Panc1 (cell line): ENCODE measurements at places on chromosomes 5 and 9.

GRCh38 chr5:111618623-111619271 is 106.4 kb upstream of the STARD4 start:
- no peak for DNase-seq

DNA sequence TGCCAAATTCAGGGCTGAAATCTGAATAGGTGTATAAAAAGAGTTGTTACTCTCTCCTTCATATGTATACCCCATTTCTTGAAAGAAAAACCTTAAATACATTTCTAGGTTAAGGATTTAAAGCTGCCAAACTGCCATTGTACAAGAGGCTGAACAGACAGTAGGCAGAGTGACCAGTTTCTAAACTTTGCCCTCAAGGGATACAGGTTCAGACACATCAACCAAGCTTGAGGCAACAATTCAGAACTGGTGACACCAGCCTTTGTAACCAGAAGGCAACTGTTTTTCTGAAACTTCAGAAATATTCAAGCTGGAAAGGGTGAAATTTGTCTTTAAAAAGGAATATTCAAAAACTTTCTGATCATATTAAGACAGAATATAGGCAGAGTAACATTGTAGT is 47.5 kb downstream of the FAM114A2 start:
- no peak for DNase-seq

DNA sequence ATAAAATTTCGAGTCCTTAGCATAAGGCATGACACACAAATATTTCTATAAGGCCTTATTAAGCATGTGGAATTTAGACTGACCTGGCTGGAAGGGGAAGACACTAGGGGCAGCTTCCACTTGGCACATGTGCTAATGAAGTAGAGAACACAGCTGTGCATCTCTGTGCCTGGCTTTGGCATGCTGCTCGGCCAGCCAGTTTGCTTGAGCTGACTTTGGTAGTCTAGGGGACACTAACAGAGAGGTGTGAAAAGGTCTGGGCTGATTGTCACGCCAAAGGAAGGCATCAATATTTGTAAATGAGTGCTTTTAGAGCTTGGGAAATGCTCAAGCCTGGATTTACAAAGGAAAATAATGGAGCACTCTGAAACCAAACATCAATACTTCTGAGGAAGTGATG is 723.7 kb downstream of the PRELID2 start:
- no peak for DNase-seq

DNA sequence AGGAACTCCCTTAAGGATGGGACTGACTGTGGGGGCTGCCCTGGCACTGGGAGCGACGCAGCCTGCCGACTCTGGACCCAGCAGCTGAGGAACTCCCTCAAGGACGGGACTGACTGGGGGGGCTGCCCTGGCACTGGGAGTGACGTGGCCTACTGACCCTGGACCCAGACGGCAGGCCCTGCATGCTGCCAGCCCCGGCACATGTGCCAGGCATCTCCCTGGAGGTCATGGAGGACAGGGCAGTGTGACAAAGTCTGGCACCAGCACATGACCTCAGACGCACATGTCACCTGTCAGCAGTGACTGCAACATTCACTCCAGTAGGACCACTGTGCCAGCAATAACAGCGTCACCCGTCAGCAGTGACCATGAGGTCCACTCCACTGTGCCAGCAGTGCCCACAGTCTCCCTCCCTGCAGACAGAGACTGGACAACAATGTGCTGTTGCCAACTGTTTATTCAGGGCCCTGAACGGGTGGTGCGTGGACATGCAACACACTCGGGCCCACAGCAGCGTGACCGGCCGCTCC is 4.5 kb downstream of the FBXW5 start:
- no peak for DNase-seq

DNA sequence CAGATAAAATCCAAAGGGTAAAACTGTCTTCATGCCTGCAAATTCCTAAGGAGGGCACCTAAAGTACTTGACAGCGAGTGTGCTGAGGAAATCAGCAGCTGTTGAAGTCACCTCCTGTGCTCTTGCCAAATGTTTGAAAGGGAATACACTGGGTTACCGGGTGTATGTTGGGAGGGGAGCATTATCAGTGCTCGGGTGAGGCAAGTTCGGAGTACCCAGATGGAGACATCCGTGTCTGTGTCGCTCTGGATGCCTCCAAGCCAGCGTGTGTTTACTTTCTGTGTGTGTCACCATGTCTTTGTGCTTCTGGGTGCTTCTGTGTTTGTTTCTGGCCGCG is 727 bp upstream of the ADRB2 start:
- no peak for DNase-seq

DNA sequence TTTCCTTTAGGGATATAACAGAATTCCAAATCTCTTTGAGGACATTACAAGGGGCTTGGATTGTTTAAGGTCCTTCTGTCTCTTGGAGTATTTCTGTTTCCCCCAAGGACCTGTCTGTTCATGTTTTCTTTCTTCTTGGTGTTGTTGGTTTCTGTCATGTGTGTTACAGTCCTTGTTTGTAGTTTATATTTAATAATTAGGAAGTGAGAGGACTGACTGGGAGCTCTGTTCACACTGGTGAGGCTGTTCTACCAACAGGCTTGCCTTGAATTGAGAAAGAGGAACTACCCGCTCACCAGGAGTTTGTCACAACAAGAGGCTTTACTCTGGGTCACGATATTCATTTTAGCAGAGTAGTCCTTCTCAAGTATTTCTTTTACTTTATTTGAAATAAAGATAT is 119.2 kb upstream of the SV2C start:
- DNase-seq: no peak

DNA sequence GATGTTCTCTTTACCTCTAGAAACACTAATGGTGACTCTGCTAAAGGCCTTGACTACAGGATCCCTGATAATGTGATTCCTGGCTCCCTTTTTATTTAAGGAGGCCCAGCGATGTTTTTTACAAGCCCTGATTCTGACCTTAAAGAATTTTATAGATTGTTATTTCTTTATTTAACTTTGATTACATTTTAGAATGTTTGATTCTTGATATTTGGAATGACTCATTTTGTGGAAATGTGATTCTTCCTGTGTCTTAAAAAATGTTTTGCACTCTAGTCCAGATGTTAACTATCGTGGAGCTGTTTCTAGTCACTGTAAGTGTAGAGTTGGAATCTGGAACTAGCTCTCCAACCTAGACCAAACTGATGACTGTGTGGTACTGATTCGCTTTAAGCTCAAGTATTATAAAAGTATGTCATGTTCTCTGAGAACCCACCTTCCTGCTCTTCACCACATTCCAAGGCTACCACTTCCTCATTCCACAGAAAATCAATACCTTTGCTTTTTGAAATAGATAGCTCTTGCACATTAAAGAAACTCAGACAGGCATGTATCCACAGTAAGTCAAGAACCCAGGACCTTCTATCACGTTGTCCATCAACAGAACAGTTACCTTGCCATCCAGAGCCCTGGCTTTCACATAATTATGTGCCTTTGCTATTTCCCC is 65.2 kb downstream of the JMY start:
- no peak for DNase-seq
